A549 treated with CpdA at 1 μM for 4 hours (cell line): ENCODE measurements at places on chromosomes 4 and X. TPM values are rescaled to one million over a fixed set of nuclear protein-coding genes. Genes with fewer than 3 reads are reported as not detected.

The CDK16 gene
- total RNA-seq = 87.0 to 109 TPM (median 103 TPM) in 5 replicates

The CLDN22 gene
- not detected in 5 replicates for total RNA-seq

The RAB40A gene
- total RNA-seq = not detected in 5 replicates

The GLOD5 gene
- total RNA-seq = not detected in 5 replicates

The LRP2BP gene
- total RNA-seq = 0.08 to 0.21 TPM (median 0.14 TPM) in 5 replicates

The NLRP2B gene
- total RNA-seq = not detected in 5 replicates

The GLA gene
- 192 to 225 TPM (median 199 TPM) in 5 replicates for total RNA-seq

The CLNK gene
- not detected in 5 replicates for total RNA-seq

The CYBB gene
- 0.03 to 0.09 TPM (median 0.05 TPM) in 3 of 5 replicates, not detected in the others for total RNA-seq

The HSFX1 gene
- total RNA-seq = 0.26 to 0.50 TPM (median 0.43 TPM) in 5 replicates

The TSR2 gene
- 51.5 to 57.8 TPM (median 57.5 TPM) in 5 replicates for total RNA-seq

The ANTXR2 gene
- 3.7 to 6.3 TPM (median 5.2 TPM) in 5 replicates for total RNA-seq

The TEX13C gene
- 0.02 TPM in 1 of 5 replicates, not detected in the others for total RNA-seq

The ZNF630 gene
- 0.10 to 0.35 TPM (median 0.29 TPM) in 5 replicates for total RNA-seq

The GUCY1B1 gene
- 0.12 to 0.31 TPM (median 0.20 TPM) in 5 replicates for total RNA-seq

The AKAP14 gene
- total RNA-seq = not detected in 5 replicates

The MAGEC1 gene
- total RNA-seq = 0.01 to 0.10 TPM (median 0.05 TPM) in 4 of 5 replicates, not detected in the other

The ZFP42 gene
- total RNA-seq = 0.03 TPM in 1 of 5 replicates, not detected in the others

The PCYT1B gene
- 0.02 TPM in 1 of 5 replicates, not detected in the others for total RNA-seq

The CDX4 gene
- not detected in 5 replicates for total RNA-seq

The ERAS gene
- total RNA-seq = 0.10 TPM in 1 of 5 replicates, not detected in the others
